Fibroblast of skin of scalp (primary cell): ENCODE measurements at places on chromosomes 11 and 22.
A peak's percentile ranks its signal among the peaks of the same experiment; 100 is the strongest.

DNA sequence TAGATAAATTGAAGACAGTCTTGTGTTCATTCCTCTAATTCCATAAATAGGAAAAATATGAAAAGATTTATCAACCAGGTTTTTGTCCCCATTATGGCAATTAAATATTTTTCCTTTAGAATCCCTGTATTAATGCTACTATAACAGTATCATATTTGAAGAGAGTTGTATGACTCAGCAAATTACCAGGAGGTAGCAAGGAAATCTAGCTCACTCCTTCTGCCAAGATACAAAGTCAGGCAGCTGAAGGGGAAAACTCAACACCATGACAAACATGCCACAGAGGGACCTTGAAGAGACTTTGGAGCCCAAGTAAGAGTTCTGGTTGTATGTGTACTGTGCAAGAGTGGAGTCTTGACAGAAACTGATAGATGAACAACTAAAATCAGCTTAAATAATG, 143.3 kb downstream of the GUCY1A2 start:
- DNase-seq, result peak; percentile 2

GRCh38 chr11:70364745-70365543, 33.4 kb upstream of the CTTN start:
- no peak for DNase-seq

GRCh38 chr11:130582981-130583380, 134.5 kb downstream of the ADAMTS15 start:
- DNase-seq, result no peak

- no peak for DNase-seq
Measured at GRCh38 chr11:33691066-33691864, 9.4 kb downstream of the C11orf91 start.

DNA sequence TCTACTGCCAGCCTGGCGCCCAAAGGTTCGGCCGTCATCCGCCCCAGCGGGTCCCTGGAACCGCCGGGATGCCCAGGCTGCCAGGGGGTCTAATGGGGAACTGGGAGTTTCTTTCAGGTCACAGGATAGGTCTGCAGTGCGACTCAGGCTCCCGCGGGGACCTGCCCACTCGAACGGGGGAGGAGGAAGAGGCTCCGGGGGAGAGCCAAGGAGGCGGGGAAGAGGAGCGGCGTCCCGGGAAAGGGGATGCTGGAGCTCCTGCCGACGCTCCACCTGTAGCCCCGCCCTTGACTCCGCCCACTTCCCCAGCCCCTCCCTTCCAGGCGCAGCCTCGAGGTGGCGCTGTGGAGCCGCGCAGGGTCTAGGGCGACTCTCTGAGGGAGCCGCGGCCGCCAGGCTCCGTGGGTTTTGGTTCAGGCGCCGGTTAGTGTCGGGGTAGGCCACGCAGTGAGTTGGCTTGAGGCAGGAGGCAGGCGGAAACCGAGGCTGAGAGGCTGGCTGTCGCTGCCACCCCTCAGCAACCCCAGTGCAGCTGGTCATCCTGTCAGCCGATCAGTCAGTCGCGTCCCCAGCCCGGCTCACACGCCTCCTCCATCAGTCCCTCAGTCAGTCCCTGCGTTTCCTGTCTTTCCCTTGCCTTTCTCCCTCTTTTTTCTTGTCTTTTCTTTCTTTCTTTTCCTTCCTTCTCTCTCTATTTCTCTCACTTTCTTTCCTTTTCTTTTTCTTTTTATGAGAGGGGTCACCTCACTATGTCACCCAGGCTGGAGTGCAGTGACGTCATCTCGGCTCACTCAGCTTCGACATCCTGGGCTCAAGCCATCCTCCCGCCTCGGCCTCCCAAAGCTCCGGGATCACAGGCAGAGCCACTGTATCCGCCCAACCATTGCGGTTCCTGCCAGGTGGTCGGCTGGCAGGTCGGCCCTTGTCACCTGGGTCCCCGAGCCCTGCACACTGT, 26.4 kb downstream of the YWHAH start:
- peak; percentile 73 for DNase-seq

- peak; percentile 46 for DNase-seq
Measured at GRCh38 chr11:44858796-44859527, 91.7 kb downstream of the TP53I11 start.

DNA sequence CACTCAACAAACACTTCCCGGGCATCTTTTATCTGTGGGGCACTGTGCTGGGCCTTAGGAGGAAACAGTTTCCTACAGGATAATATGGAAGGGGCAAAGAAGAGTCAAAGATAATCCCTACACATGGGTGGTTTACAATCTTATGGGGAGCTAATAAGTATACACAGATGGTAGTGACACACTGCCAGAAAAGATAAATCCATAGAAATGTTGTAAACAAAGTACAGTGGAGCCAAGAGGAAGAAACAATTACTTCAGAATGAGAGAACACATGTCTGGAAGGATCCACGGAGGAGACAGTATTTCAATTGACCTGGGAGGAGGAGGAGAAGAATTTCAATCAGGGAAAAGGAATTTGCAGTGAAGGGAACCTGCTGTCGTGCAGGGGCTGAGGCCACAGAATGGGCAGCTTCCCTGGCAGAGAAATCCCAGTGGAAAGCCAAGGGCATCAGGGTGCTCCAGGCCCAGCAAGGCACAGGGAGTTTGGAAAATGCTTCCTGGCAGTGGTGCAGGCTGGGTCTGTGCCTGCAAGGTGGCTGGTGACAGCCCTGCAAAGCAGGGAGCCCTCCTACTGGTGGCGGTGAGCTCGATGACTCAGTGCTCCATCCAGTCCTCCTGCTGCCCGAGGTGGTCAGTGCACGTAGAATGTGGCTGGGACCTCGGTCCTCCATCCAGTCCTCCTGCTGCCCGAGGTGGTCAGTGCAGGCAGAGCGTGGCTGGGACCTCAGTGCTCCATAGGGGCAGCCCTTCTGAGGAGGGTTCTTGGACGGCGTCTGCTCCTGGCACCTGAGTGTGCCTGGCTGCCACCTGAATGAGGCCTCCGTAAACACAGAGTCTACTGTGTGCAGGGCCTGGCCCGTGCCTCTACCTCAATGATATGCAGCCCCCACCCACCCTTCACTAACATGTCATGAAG, 444.3 kb upstream of the B3GAT1 start:
- DNase-seq, result no peak

GRCh38 chr11:25197515-25197914, 700.7 kb downstream of the LUZP2 start:
- DNase-seq, result no peak

GRCh38 chr11:83642500-83642899, 356.3 kb upstream of the CCDC90B start:
- no peak for DNase-seq
